ENCODE measurements at places on chromosomes 2 and 18.

DNA sequence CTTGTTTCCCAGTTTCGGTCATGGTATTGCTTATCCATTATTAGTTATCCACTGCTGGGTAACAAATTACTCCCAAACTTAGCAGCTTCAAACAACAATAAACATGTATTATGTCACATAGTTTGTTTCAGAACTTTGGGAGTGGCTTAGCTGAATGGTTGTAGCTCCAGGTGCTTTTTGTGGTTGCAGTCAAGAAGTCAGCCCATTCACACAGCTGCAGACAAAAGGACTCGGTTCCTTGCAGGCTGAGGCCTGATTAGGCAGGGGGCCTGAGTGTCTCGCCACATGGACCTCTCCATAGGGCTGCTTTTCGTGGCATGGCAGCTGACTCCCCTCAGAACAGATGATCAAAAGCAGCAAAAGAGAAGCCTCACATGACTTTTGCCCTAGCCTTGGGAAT is 58.2 kb upstream of the ITGA4 start:
- DNase-seq, result no peak

- no peak for DNase-seq
These were observed 394.9 kb downstream of the ARHGAP15 start for GRCh38 chr2:143524119-143524553.

DNA sequence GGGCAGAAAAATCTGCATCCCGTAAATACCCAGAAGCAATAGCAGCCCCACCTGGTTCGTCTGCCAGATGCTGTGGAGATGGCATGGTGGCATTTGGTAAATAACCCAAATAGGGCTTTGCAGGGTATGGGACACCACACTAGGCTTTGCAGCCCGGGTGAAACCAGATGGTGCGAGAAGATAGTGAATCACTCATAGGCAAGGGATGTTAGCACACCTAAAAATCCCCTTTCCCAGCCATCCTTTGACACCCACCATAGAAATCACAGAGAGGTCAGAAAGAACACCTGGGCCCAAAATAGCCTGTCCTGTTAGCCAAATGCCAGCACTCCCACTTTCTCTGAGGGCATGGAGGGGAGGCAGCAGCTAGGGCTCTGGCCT is 47.6 kb downstream of the BCL11A start:
- no peak for DNase-seq

GRCh38 chr2:63784461-63784860 is 57.2 kb upstream of the UGP2 start:
- no peak for DNase-seq

GRCh38 chr18:10032331-10033015 is 118.7 kb downstream of the VAPA start:
- peak; percentile 48 for DNase-seq

GRCh38 chr2:112942654-112943002 is 31.7 kb downstream of the IL37 start:
- no peak for DNase-seq

Data from GM13977 (cell line).